ENCODE measurements at places on chromosomes 1 and 21. TPM values are rescaled to one million over a fixed set of nuclear protein-coding genes. Genes with fewer than 3 reads are reported as not detected.
A peak's percentile ranks its signal among the peaks of the same experiment; 100 is the strongest.

The CD101 gene
- total RNA-seq: 1.6 TPM

- DNase-seq: no peak
Measured at GRCh38 chr1:209703834-209704504, 677 bp upstream of the HSD11B1 start.

GRCh38 chr1:109979489-109980091 is 5.0 kb upstream of the AHCYL1 start:
- peak; percentile 53 for DNase-seq

The ADAMTS4 gene
- 2.7 TPM for total RNA-seq

DNA sequence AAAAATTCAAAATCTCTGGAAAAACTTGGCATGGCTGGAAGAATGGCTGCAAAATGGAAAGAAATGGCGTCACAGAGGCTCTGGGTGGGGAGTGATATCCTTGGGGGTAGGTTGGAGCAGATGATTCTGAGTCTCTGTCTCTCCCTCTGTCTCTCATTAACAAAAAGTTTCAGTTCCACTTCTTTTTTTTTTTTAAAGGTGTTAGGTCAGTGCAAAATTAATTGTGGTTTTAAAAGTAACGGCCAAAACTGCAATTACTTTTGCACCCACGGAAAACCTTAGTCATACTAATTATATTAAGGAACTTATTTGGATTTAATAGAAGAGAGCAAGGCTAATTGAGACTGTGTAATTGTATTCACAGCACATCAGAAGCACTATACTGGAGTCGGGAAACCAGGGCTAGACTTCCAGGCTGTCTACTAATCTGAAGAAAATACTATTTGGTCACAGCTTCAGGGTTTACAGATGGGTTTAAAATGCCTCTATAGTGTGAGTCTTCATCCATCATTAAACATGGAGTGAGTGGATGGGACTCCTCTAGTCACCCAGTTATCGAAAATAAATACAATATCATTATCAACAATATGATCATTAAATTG is 289.1 kb upstream of the PLD5 start:
- no peak for DNase-seq

DNA sequence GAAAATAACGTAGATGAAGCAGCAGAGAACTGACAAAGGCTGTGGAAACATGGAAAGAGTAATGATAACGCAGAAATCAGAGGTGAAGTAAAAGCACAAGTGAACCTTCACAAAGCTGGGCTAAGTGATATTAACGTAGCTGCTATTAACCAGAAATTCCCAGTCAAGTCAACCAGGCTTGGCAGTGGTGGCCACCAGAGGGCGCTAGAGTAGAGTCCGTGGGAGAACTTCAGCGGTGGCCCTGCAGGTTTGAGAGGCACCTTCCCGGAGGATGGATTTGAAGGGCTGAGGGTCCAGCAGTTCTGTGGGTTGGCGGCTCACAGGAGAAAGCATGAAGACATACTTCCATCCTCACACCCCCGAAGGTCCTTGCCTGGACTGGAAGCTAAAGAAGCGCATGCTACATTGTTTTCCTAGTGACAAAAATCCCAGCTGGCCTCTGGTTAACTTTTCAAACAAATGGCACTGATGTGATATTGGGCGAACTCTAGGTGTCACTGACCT is 81.7 kb upstream of the ZNF648 start:
- peak; percentile 46 for DNase-seq

- DNase-seq: no peak
Measured at GRCh38 chr21:31972622-31973021, 99.8 kb downstream of the HUNK start.

The UBIAD1 gene
- 15.4 TPM for total RNA-seq

The SMIM1 gene
- total RNA-seq: 6.6 TPM

GRCh38 chr1:179115181-179115580 is 33.3 kb downstream of the TOR3A start:
- DNase-seq: no peak

DNA sequence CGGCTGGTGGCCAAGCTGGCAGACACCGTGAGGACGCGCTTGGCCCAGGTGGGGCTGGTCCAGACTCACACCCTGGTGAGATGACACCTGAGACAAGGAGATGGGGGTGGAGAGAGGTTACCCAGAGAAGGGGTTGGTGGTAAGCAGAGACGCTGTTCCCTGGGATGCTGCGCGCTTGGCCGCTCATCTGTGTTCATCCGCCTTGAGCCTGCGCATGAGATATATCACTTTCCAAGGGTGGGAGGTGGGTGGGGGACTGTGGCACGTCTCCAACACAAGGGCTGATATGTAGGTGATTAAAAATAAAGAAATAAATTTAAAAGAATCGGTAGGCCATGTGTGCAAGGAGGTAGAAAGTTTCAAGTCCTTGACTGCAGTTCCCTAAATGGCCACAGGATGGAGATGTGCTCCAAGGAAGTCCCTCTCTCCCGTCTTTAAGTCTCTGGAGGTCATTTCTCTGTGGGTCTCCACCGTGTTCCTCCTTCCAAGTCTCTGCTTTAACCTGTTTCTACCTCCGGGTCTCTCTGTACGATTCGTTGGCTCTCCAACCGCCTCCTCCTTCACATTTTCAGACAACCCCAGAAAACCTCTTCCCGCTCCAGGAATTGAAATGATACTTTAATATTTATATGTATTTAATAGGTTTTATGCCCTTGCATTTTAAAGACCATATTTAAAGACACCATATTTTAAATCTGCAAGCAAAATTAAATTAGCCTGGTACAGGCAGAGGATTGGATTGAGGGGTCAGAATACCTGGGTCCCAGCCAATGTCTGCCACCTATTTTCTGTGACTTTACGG is 4.5 kb downstream of the TTC24 start:
- peak; percentile 60 for DNase-seq

- peak; percentile 19 for DNase-seq
Measured at GRCh38 chr1:31302709-31303441, 6.0 kb downstream of the ZCCHC17 start.

The GJC2 gene
- 1.4 TPM for total RNA-seq

- no peak for DNase-seq
Measured at GRCh38 chr21:30515681-30516080, 13.7 kb upstream of the KRTAP19-5 start.

The VWA5B1 gene
- total RNA-seq: not detected

The PRSS38 gene
- not detected for total RNA-seq

The PPFIA4 gene
- total RNA-seq: 11.0 TPM

DNA sequence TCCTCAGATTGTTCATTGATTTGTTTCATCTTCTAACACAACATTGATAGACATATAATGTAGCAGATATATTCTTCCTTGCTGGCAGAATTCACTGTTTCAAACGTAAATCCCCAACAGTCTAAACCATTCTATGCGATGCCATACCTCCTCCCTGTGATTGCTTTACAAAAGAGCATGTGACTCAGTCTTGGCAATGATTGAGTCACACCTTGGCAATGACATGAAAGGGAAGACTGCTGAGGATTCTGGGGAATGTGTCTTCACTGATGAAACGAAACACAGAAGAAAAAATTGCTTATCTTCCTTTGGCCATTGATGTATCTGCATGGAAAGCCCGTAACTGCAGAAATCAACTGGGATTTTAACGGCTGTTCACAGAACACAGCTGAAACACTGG is 409.6 kb upstream of the ZRANB2 start:
- peak; percentile 42 for DNase-seq

DNA sequence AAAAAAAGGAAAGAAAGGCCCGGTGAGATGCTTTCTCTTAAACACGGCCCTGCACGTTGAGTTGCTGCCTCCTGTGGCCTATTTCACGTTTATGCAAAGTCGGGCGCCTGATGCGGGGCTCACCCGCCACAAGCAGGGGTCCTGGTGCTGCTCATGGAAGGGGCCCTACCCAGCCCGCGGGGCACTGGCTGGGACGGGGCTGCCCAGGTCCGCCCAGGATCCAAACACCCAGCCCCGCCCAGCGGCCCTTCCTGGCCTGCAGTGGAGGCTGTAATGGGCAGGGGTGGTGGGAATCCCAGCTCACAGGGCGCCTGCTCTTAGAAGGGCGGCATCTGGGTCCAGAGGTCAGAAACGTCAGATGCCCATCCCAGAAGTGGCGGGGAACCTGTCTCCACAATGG is 1.6 kb downstream of the COL6A2 start:
- DNase-seq: no peak

DNA sequence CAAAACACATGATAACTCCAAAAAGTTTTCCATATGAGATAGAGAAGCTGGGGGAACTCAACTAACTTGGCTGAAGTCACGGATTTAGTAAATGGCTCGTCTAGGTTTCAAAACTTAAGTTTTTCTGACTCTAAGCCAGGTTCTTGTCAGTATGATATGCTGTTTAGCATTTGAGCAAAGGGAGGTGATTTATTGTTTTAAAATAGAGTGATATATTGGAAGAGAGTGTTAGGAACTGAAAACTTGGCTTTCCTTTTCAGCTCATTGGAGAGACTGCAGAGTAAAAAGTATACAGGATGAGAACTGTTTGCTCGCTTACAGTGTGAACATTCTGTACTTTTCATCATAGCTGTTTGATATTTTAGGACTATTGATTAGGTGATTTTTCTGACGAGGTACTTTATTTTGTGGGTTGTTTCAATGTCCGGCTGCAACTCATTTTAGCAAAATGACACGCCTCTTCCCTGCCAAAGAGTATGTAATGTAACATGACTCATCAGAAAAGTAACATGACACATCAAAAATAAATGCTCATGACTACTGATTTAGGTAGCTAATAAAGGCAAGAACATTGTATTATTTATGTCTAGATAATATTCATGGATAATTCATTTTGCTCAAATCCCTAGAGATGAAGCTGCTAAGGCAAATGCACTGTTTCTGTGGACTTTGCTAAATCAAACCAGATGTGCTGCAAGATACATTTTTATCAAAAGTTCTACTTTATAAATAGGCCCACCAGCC is 355.1 kb downstream of the GPATCH2 start:
- DNase-seq: peak; percentile 71

DNA sequence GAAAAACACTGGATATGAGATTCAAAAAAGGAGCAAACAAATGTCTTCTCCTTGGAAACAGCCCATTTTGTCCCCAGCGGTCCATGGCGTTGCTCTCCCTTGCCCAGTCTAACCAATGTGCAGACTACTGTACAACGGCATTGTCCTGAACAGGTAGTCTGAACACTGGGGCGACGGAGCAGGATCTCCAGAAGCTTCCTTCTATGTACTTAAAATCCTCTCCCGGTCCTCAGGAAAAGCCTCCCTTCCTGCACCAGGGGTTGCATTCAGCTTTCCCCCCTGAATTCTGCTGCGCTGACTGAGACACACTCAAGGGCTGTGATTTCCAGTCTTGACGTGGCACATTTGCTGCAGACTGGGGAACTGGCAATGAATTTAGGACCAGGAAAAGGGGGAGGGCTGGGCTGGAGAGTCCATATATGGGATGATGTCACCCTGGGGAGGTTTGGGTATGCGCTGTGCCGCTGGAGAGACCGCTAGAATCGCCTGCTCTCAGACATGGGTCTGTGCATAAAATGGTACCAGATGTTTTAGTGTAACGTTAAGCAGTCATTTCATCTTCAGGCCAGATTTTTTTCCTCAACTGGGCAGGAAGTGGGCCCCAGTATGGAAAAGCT is 275.9 kb upstream of the C1orf105 start:
- DNase-seq: peak; percentile 81

DNA sequence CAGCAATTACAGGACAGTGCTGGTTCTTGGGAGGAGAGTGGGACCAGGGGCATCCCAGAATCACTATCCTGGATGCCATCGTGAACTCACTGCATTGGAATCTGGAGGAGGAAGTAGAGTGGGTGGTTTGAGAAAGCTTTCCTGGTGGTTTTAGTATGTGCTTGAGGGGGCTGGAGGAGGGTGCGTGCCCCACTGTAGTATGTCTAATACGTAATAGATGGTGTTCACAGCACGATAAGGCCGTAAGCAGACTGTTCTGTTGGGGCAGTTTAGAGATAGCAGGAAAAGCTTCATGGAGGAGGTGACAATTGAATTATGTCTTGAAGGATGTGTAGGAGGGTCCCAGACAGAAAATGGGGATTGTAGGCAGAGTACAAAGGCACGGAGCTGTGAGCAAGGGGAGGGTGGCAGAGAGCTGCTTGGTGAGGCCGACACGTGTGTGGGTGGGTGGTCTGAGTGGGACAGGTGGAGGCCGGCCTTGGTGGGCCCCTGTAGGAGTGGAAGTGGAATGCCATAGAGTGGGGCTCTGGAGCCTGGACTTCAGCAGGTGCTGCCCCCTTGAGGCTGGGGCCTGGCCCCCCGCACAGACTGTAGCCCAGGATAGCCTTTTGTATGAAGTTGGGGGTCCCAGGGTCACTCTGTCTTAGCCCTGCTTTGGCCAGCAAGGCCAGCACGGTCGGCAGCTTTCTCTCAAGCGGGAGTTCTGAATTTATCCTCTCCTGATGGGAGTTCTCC is 37.0 kb downstream of the IL6R start:
- DNase-seq: peak; percentile 76

- no peak for DNase-seq
Measured at GRCh38 chr1:30726773-30727684, 3.6 kb upstream of the MATN1 start.

The APOBEC4 gene
- total RNA-seq: not detected

DNA sequence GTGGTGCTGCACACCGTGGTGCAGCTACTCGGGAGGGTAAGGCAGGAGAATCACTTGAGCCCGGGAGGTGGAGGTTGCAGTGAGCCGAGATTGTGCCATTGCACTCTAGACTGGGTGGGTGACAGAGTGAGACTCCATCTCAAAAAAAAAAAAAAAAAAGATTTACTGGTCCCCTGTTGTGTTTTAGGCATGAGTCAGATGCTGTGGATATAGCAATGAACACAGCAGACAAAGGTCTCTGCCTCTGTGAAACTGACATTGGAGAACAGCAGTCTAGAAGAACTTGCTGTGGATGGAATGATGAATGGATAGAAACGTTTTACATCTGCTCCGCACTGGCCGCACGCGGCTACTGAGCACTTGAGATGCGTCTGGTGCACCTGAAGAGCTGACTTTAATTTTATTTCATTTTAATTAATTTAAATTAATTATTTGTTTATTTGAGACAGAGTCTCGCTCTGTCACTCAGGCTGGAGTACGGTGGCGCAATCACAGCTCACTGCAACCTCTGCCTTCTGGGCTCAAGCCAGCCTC is 24.5 kb upstream of the EPHA2 start:
- DNase-seq: peak; percentile 59

- no peak for DNase-seq
Measured at GRCh38 chr1:26959722-26960624, at the start of gene KDF1. Gene KDF1 (minus strand): TSS chr1:26960468. CDS start chr1:26952380, 8,088 bp downstream.

GRCh38 chr1:239909898-239910297 is 181.8 kb upstream of the FMN2 start:
- DNase-seq: peak; percentile 37

DNA sequence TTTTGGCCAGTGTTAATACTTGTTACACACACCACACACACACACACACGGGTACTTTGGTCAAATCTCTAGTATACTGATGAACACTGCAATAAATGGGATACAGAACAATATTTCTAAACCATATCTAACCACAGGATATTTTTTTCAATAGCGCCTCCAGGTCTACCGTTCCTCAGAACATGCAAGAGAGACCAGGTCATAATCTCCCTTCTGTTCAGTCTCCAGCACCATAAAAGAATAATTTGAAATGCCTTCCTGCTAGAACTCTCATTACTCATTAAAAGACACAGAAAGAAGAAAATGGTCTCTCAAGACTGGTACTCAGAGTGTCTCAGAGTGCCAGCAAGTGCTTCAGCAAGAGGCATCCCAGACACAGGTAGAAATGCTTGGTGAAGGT is 11.5 kb upstream of the SLC44A3 start:
- DNase-seq: no peak

GRCh38 chr1:108691128-108691941 is 775 bp upstream of the PRPF38B start:
- DNase-seq: peak; percentile 23

GRCh38 chr1:56561227-56562019 is 17.9 kb downstream of the PLPP3 start:
- no peak for DNase-seq

The ADAMTS5 gene
- 14.1 TPM for total RNA-seq

- DNase-seq: no peak
Measured at GRCh38 chr21:38561613-38562581, 63.6 kb upstream of the ERG start.

- no peak for DNase-seq
Measured at GRCh38 chr1:42931911-42932422, 26.7 kb downstream of the SLC2A1 start.
